SK-N-SH (cell line): ENCODE measurements at places on chromosomes 6 and 20.

DNA sequence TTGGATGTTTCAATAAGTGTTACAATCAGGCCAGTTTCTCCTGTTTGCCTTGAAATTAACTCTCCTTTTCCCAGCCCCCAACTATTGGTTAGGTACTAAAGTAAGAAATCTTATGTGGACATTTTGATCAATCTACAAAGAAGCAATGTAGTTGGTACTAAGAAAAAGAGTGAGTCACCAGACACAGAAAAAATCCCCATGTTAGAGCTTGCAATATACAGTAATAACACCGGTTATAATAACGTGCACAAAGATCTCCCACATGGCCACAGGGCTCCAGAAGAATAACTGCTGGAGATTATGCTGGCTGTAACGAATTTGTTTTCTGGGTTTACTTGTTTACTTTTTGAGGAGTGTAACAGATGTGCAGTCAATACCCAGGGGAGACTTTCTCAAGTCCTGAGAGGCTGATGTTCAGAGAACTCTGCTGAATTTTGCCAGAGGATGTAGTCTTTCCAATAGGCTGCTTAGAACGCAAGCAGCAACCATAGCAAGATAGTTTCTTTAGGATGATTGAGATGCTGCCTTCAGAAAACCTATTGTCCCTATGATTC lies 166.2 kb upstream of the SPACA1 start:
- no peak for DNase-seq

DNA sequence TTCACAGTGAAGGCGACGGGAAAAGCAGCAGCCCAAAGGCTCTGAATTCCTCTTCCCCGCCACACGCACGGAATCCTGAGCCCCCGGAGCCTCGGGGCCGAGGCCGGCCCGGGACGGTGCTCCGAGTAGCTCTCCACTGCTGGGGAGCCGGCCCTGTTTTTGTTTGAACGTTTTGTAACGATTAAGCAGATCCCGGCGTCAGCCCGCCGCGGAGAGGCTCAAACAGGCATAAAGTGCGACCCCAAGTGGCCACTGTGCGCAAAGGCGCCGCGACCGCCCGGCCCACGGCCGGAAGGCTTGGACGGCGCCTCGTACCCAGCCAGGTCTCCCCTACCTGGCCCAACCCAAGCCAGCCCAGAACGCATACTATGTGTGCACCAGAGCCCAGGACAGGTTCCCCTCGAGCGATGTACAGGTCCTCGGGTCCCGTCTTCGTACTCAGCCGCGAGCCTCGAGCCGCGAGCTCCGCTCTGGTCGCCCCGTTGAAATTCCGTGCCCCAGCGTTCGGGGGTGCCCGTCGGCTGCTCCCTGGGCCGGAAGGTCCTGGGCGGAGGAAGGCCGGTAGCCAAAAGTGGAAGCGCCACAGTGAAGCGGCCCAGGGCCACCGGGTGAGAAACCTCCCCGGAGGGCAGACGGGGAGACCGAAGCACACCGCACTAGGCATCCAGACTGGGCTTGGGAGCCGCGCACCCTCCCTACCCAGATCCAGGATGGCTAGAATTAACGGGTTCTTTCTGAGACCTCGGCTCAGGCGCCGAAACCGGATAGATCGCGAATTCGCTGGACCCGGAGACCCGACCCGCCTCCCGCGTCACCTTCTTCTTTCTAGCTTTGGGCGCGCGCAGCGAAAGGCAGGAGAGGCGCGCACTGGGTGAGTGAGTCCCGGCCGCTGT lies 1.2 kb upstream of the MAFB start:
- DNase-seq = peak; percentile 89

DNA sequence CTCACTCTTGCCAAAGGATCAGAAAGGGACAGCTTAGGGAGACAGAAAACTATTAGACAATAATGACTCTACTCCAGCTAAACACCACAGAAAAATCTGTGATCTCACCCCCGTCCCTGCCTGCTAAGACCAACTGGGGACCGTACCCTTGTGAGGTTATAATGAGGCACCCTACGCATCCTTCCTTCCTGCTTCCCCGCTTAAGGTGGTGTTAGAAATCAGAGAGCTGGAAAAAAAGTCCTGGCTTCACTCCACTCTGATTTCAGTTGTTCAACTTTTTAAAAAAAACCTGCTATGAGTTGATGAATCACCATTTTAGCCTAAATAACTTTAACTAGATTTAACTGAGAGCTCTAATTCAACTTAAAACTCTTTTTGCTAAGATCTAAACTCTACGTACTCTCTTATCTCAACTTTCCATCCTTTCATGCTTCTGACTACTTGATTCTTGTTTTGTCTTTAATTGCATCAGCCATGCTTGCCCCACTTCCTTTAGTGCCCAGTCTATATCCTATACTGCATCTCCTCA lies 35.8 kb upstream of the TMEM14A start:
- DNase-seq = no peak

DNA sequence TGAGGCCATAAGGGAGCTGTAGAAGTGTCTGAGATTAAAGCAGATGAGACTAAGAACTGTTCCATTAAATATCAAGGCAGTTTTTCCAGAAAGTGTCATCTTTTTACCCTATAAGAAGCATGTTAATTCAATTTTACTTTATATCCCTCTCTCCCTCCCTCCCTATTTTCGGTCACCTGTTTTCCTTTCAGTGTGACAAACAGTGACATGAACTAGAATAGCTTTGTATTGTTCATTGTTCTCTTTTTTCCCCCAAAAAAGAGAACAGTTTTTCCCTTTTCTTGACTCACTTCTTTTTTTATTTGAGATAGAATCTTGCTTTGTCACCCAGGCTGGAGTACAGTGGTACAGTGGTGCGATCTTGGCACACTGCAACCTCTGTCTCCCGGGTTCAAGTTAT lies 269.3 kb downstream of the ZFAND3 start:
- no peak for DNase-seq

DNA sequence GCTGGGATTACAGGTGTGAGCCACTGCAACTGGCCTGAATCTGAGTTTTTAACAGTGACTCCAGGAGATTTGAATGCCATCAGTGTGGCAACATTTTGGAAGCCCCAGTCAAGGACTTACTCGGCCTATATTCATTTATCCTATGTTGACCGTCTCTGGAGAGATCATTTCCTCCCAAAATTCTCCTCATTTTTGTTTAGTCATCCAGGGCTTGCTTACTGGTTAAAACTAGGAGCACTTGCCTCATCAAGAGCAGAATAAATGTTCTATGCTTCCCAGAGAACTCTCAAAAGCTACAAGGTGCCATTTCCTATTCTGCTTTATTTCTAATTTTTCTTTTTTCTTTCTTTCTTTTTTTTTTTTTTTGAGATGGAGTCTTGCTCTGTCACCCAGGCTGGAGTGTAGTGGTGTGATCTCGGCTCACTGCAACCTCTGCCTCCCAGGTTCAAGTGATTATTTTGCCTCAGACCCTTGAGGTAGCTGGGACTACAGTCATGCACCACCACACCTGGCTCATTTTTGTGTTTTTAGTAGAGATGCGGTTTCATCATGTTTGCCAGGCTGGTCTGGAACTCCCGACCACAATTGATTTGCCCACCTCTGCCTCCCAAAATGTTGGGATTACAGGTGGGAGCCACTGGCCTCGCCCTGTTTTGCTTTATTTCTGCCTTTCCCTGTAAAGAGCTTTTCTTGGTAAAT lies 23.4 kb upstream of the TRIM27 start:
- no peak for DNase-seq

DNA sequence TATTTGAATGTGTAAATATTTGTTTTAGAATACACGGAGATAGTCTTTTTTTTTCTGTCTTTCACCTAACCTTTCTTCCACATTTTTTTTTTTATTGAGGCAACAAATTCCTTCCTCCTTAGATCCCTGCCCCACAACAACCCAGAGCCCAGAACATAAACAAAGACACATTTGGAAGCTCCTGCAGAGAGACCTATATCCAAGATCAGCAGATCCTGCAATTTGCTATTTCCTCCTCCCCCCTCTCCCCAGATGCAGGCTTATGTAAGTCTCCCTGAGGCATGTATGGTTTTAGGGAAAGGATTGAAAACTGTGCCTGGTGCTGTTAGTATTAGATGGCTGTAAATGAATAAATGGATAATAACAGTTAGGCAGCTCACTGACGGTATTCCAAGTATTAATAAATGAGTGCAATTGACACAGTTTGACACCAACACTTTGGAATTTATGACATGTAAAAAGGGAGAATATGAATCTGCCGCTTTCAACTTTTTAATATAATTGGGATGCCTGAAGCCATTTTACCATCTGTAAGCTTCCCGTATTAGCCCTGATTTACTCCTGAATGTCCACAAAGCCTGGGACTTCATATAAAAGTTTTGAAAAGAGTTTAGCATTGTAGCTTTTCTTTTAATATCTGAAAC lies 608.3 kb upstream of the CITED2 start:
- peak; percentile 37 for DNase-seq

DNA sequence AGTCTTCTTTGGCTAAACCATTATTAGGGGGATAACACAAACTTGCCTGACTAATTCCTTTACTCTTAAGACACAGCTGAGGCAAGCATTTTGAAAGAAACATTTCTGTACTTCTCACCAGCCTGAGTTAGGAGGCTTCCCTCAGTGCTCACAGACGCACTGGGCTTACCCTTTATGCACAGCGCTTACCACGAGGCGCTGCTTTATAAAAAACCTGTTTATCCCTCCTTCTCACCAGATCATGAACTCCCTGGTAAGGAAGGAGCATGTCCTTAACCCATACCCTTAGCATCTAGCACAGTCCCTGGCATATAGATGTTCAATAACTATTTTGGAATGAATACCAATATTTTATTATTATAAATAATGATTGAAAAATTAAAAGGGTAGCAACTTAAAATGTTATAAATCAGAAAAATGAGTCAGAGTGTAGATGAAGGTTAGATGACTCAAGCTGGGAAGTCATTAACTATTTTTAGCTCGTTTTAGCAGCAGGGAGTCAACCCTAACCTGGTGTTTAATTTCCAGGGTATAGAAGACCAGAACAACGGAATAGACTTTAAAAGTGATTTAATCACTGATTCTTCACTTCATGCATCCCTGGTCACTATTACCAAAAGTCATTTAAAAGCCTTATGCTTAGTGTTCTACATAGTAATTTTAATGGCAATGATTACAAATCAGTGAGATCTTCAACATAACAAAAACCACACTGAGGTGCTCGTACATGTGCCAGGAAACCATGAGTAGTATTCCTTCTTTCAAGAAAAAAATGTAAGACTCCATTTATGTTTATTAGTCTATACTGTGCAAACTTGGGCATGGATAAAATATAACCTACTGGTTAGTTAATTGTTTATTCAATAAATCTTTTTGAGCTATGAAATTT lies 4.1 kb upstream of the TPD52L1 start:
- DNase-seq = no peak

DNA sequence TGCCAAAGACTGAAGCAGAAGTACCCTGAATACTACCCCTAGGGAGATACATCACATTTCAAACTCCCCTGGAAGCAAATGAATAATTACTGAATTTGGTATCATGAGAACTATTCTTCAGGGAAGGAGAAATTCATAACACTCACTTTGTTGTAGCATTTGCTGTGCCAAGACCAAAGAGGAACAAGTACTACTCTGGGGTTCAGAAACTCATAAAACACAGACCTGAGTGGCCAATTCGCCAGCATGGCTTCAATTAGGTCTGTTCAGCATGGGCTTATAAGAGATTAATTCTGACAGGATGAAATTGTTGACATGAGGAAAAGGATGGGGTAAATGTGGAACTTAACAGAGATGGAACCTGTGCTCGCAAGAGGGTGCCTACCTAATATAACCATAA lies 6.5 kb downstream of the ELOVL5 start:
- DNase-seq = no peak
